Tibial nerve (tissue), 4 donors: ENCODE measurements at places on chromosomes 4 and X.

DNA sequence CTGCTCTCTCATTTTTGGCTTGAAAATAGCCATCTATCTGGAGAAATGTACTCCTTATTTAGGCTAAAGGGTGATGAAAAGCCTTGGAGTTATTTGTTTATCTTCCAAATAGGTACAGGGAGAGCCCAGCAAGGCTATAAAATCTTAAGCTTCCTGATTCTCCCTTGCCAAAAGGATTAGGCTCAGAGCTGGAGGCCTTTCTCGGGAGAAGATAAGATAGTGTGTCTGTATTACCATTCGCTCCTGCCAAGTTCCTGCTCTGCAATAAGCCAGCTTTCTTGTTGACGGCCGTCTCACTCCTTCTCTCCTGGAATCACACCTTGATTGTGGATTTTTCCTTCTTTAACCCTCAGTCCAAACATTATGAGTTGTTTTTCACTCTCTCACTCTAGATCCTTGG, 171.8 kb upstream of the TTC29 start:
- DNase-seq = no peak
- H3K27ac ChIP-seq = peak overlapping the region; percentile 56
- no peak overlapping the region for H3K4me3 ChIP-seq
- no peaks in the 10 kb centered on the region for H3K27me3 ChIP-seq

- peak overlapping the region; percentile 11 for H3K27ac ChIP-seq
- no peak for DNase-seq
- H3K36me3 ChIP-seq = no peaks in the 10 kb centered on the region
- peak overlapping the region; percentile 4 for H3K4me3 ChIP-seq
Measured at GRCh38 chr4:76061982-76062381, 12.5 kb upstream of the ART3 start.

GRCh38 chrX:124975456-124975855, 344.2 kb upstream of the TEX13C start:
- no peak for DNase-seq
- no peaks in the 10 kb centered on the region for H3K4me1 ChIP-seq
- no peak overlapping the region for H3K4me3 ChIP-seq
- no peaks in the 10 kb centered on the region for H3K36me3 ChIP-seq
- no peaks in the 10 kb centered on the region for H3K27me3 ChIP-seq

DNA sequence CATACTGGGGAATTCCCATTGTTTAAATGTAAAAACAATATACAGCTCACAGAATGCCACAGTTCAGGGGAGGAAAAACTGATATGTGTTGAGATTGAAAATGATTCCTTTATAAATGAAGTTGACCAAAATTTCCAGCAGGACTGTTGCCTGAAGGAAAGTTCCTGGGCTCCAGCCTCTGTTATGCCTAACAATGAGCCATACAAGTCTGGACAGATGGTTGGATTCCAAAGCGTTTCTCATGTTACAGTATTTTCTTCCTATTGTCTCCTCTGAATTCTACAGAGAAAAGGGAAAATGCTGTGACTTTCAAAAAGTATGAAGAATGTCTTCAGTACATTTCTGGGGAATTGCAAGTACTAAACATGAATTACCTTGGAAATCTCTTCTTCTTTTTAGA, 73.3 kb downstream of the ALPK1 start:
- H3K4me3 ChIP-seq = no peak overlapping the region
- no peaks in the 10 kb centered on the region for H3K36me3 ChIP-seq
- H3K27ac ChIP-seq = no peak overlapping the region
- H3K27me3 ChIP-seq = no peaks in the 10 kb centered on the region
- no peaks in the 10 kb centered on the region for H3K4me1 ChIP-seq
- no peak for DNase-seq

DNA sequence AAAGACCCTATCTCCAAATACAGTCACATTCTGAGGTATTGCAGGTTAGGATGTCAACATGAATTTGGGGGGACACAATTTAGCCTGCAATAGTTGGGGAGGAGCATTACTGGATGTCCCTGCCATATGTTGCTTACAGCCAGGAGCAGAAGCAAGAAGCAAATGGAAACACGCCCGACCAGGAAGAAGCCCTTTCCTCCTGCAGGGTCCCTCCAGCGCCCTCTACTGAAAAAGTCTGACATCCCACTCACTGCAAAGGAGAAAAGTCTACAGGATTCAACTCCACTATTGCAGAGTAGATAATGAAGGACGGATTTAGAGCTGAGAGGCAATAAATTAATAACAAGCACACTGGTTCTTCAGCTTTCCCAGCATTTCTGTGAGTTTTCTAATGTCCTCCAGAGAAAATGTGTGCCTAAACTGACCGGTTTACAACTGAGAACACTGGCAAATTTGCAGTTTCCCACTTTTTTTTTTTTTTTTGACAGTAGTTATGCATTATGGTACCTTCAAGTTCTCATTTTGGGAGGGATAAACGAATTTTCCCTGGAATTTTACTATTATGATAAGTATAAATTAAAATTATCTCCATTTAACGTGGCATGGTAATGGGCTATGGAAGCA, 31.7 kb downstream of the COQ2 start:
- peaks cover 5% of the 10 kb centered on the region for H3K4me1 ChIP-seq
- no peak overlapping the region for H3K4me3 ChIP-seq
- no peak overlapping the region for H3K27ac ChIP-seq
- DNase-seq = no peak

GRCh38 chr4:6142935-6143602, 57.3 kb downstream of the JAKMIP1 start:
- no peak overlapping the region for H3K4me3 ChIP-seq
- no peaks in the 10 kb centered on the region for H3K4me1 ChIP-seq
- no peaks in the 10 kb centered on the region for H3K36me3 ChIP-seq

DNA sequence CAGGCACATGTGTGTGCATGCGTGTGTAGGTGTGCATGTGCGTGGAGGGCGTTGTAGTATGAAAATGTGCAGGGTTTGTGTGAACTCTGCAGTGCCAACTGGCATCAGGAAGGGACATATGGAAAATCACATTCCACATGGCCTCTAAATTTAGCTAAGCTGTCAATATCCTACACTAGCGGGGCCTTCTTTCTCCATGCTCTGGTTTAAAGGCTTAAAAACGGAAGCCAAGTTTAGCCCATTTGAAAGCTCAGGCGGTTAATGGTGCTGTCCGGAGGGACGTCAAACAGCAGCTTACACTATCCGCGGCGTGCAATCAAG, 144.1 kb upstream of the NOCT start:
- H3K36me3 ChIP-seq = no peaks in the 10 kb centered on the region
- no peak overlapping the region for H3K27ac ChIP-seq
- no peak for DNase-seq
- H3K4me3 ChIP-seq = no peak overlapping the region
- peaks cover 5% of the 10 kb centered on the region for H3K4me1 ChIP-seq

DNA sequence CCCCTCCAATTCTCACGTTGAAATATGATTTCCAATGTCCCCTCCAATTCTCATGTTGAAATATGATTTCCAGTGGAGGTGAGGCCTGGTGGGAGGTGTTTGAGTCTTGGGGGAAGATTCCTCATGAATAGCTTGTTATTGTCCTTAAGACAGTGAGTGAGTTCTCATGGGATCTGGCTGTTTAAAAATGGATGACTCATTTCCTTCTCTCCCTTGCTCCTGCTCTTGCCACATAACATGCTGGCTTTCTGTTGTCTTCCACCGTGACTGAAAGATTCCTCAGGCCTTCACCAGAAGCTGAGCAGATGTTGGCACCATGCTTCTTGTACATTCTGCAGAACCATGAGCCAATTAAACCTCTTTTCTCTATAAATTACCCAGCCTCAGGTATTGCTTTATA, 346.8 kb upstream of the TECRL start:
- no peak for DNase-seq
- no peaks in the 10 kb centered on the region for H3K4me1 ChIP-seq
- no peak overlapping the region for H3K4me3 ChIP-seq
- no peaks in the 10 kb centered on the region for H3K36me3 ChIP-seq

GRCh38 chr4:41549478-41549877, 11.5 kb downstream of the LIMCH1 start:
- no peak overlapping the region for H3K4me3 ChIP-seq
- no peak for DNase-seq
- H3K27ac ChIP-seq = no peak overlapping the region
- no peaks in the 10 kb centered on the region for H3K36me3 ChIP-seq
- H3K27me3 ChIP-seq = no peaks in the 10 kb centered on the region

DNA sequence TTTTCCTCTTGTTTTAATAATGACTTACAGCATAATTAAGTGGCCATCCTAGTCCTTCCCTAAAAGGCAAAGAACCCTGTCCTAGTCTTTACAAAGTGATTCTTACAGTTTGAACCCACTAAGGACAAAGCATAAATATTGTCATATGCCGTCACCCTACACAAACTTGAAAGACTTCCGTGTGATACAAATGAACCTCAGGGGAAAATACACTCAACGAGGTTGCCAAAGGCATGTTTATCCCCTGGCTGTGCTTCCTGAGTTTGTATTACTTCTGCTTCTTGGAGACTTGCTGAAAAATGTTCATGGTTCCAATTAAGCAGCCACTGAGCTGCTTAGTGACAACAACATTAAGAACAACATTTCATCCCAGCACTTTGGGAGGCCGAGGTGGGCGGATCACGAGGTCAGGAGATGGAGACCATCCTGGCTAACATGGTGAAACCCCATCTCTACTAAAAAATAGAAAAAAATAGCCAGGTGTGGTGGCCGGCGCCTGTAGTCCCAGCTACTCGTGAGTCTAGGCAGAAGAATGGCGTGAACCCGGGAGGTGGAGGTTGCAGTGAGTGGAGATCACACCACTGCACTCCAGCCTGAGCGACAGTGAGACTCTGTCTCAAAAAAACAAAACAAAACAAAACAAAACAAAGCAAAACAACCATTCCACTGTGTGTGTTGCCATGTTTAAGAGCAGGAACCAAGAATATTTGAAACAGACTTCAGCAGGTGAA, 16.2 kb downstream of the RASSF6 start:
- DNase-seq = no peak
- H3K4me3 ChIP-seq = no peak overlapping the region
- peak overlapping the region; percentile 26 for H3K27ac ChIP-seq
- no peaks in the 10 kb centered on the region for H3K4me1 ChIP-seq
- no peaks in the 10 kb centered on the region for H3K36me3 ChIP-seq

GRCh38 chr4:6939761-6940743, 30.4 kb downstream of the TBC1D14 start:
- H3K27me3 ChIP-seq = no peaks in the 10 kb centered on the region
- H3K4me1 ChIP-seq = peaks cover 79% of the 10 kb centered on the region
- no peak for DNase-seq
- H3K36me3 ChIP-seq = no peaks in the 10 kb centered on the region
- no peak overlapping the region for H3K4me3 ChIP-seq

- no peak overlapping the region for H3K4me3 ChIP-seq
- DNase-seq = no peak
- no peaks in the 10 kb centered on the region for H3K36me3 ChIP-seq
- no peak overlapping the region for H3K27ac ChIP-seq
Measured at GRCh38 chrX:133287860-133288259, 69.7 kb upstream of the TFDP3 start.

DNA sequence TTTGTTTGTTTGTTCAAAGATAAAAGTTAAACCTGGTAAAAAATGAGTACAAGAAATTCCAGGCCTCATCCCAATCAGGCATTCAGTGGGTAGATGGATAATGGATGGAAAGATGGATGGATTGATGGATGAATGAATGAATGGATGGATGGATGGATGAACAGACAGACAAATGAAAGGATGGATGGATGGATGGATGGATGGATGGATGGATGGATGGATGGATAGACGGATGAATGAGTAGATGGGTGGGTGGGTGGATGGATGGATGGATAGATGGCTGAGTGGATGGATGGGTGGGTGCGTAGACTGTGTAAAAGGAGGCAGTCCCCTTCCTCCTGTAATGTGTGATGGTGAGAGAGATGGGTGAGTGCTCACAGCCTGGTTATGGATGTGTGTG, 206.7 kb downstream of the FRMPD4 start:
- no peaks in the 10 kb centered on the region for H3K36me3 ChIP-seq
- no peak for DNase-seq
- no peak overlapping the region for H3K27ac ChIP-seq
- no peaks in the 10 kb centered on the region for H3K4me1 ChIP-seq
- H3K4me3 ChIP-seq = no peak overlapping the region
- no peaks in the 10 kb centered on the region for H3K27me3 ChIP-seq

DNA sequence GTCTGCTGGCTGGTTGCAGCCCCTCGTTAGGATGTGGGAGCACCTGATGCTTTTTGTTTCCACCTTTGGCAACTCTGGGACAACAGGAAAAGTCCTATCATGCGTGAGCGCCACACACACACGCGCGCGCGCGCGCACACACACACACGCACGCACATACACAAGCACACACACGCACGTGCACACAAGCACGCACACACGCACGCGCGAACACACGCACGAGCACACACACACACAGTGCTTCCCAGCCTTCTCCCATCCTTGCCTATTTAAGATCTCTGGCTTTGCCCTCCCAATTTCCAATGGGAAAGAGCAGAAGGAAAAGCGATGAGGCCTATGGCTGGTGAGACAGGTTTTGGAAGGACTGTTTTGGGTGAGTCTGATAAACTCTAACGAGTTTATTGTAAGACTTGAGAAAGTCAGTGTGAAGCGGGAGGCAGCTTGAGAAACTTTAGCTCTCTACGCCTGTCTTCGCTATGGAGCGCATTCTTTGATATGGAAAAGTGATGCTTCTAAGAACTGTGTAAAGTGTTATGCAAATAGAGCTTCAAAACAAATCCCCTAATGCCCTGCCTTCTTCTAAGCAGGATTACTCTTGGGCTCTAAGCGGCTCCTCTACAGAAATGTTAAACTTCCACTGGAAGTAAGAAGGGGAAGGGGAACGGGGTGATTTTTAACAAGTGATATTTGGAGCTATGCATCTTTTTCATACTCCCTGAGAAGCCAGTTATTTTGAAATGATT, 11.8 kb downstream of the SUPT20HL1 start:
- DNase-seq = no peak
- H3K27ac ChIP-seq = no peak overlapping the region

GRCh38 chr4:114137984-114138383, 158.5 kb upstream of the ARSJ start:
- H3K27ac ChIP-seq = no peak overlapping the region
- no peaks in the 10 kb centered on the region for H3K36me3 ChIP-seq
- no peak for DNase-seq
- no peaks in the 10 kb centered on the region for H3K4me1 ChIP-seq
- no peaks in the 10 kb centered on the region for H3K27me3 ChIP-seq

GRCh38 chr4:86286726-86287125, 73.1 kb downstream of the MAPK10 start:
- no peaks in the 10 kb centered on the region for H3K4me1 ChIP-seq
- H3K36me3 ChIP-seq = no peaks in the 10 kb centered on the region
- no peak overlapping the region for H3K27ac ChIP-seq
- H3K27me3 ChIP-seq = no peaks in the 10 kb centered on the region
- no peak overlapping the region for H3K4me3 ChIP-seq

GRCh38 chr4:137656661-137657060, 124.4 kb upstream of the PCDH18 start:
- H3K4me3 ChIP-seq = no peak overlapping the region
- no peak overlapping the region for H3K27ac ChIP-seq
- H3K4me1 ChIP-seq = no peaks in the 10 kb centered on the region
- H3K27me3 ChIP-seq = no peaks in the 10 kb centered on the region
- H3K36me3 ChIP-seq = no peaks in the 10 kb centered on the region

DNA sequence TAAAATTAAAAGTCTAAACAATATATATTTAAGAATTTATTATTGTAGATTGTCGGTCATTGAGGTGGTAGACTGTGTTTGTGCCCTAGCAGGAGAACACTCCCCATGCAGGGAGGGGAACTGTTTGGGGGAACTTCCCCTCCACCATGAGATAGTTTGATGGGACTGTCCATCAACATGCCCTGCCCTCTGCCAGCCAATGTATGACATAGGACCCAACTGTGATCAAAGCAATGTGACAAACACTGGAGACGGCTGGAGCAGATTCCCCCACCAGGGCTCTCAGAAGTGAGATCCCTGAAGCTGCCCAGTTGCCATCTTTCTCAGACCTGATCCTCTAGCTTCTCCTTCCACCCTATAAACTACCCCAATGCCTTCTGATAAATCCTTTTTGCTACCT, 44.9 kb downstream of the SH3KBP1 start:
- no peak for DNase-seq
- H3K27ac ChIP-seq = no peak overlapping the region
- no peaks in the 10 kb centered on the region for H3K4me1 ChIP-seq
- no peaks in the 10 kb centered on the region for H3K27me3 ChIP-seq
- H3K36me3 ChIP-seq = no peaks in the 10 kb centered on the region
